AG20443 (cell line): ENCODE measurements at places on chromosomes 2 and 18.

DNA sequence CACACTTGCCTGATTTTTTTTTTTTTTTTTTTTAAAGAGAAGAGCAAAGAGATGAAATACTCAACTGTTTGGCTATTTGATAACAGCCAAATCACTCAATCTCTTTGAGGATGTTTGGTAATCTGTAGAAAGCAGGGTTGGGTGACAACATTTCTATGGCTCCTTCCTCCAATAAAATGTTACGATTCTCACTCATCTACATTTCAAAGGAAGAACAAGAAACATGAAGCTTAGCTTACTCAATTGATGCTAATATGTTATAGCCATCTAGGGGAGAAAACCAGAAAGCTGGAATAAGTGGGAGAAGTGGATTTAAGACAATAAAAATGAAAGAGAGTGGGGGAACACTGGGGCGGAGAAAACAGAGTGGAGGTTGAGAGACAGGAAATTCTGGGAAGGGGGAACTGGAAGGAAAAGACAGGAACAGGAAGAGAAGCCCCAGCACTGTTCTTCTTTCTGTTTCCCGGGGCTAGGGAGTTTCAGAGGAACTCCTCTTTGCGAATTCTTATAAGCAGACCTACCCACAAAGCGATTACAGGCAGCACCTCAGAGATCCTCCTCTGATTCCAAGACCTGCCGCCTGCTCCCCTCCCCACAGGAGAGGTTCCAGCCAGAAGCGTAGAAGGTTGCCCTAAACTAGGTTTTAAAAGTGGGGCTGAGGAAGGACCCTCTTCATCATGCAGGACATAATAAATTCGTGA lies 13.3 kb downstream of the ST3GAL5 start:
- no peak for DNase-seq

DNA sequence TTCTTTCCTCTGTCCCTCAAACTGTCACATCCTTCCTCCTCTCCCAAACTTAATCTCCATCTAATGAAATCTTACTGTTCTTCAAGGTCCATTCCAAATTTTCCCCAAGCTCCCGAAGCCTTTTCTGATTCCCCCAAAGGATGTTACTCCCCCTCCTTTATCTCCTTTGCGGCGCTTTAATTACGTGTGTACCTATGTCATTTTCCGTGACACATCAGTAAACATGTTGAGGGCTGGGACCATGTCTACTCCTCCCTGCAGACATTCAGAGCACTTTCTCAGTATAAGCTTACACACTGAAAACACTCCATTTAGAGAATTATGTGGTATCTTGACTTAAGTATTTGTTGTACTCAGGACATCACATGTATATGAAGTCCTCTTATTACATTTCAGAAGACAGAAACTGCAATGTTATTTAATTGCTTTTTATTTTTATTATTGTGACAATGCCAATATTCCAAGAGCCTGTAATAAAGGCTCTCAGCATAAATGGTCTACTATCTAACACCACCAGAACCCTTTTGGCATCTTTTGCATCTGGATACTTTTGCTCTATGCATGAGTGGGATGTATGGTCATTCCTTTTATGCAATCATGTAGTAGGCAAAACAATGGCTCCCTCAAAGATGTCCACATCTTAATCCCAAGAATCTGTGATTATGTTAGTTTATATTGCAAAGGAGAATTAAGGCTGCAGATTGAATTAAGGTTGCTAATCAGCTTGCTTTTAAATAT lies 1.8 kb downstream of the NMI start:
- DNase-seq = no peak

- no peak for DNase-seq
These were observed 56.1 kb upstream of the GATA6 start for GRCh38 chr18:22113144-22113844.

DNA sequence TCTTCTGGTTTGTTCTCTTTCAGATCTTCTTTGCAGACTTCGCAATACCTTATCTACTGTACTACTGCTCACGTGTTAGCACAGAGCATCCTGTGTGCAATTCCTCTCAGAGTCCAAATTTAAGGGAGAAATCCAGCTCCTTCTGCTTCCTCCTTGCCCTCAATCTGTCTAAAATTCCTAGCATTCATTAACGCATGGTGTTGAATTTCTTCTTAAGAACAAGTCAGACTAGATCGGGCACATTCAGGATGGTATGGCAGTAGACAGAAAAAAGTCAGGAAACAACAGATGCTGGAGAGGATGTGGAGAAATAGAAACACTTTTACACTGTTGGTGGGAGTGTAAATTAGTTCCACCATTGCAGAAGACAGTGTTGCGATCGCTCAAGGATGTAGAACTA lies 206.1 kb upstream of the CDH7 start:
- no peak for DNase-seq

DNA sequence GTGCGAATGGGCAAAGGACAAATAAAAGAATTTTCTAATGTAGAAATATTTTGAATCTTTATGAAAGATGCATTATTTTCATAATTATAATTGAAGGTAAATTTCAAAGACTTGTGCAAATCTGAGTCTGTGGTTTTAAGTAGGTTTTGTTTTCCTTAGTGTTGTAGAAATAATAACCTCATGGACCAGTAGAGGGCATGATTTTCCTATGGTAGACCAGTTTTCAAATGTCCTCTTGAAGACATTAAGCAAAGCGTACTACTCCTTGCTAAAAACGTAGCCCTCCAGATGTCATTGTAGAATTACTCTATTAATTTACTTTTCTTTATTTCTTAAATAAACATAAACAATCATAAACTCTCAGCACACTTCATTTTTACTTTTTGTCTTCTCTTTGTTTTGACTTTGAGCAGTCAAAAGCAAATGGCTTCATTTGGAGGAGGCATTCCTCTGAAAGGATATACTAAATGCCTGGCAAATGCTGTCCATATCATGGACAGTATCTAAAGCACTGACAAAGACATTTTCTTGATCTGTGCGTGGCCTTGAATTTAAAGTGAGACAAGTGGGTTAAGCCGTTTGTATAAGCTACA lies 85.8 kb upstream of the FAM237A start:
- peak; percentile 21 for DNase-seq

DNA sequence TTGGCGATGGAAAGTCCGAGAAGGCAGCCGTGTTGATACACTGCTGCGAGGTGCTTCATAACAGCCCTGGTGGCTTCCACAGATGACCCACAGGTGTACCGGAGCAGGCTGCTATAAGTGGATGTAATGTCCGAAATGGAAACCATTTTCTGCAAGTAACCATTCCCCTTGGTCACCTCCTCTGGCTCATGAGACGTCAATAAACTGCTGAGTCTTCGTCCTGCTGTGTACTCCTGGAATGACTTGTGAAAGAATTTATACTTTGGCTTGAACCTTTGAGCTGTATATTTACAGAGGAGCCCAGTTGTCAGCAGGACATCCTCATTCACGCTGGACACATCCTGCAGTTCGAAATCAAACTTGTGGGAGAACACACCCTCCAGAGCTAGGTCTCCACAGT lies 14.4 kb downstream of the NLRC4 start:
- no peak for DNase-seq

DNA sequence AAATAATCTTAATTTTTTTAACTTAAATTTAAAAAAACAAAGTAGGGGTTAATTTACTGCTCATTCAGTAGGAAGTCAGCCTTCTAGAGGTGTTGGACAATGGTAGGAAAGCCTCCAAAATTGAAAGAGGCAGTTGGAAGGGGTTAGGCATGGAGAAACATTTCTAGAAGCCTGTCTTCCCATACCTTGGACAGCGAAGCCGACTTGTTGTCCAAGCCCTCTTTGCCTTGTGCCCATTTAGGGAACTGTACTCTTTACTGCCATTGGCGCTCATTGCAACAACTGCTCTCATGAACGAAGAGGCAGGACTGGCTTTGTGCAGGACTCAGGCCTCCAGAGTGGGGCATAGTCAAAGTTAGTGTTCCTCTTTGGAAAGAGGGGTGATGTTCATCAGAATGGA lies 333.3 kb downstream of the HRH4 start:
- DNase-seq = peak; percentile 65

GRCh38 chr18:41674506-41674905 lies 280.5 kb upstream of the PIK3C3 start:
- no peak for DNase-seq

- no peak for DNase-seq
These were observed 187.6 kb downstream of the MYCN start for GRCh38 chr2:16127958-16128357.

DNA sequence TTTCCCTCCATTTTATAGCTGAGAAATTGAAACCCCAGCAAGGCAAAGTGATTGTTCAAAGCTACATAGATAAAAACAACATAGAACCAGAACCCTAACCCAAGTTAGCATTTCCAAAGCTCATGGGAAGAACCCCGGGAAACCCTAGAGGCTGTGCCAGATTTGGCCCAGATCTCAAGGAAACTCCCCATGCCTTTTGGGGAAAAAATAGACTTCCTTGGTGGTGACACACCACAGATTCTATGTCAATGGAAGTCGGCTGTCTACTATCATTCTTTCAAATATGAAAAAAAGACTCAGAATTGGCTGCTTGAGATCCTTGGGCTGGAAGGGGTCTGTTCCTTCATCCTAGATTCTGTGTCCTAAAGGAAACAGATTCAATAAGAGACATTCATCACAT lies 8.4 kb downstream of the COL6A3 start:
- DNase-seq = no peak
